D341Med (cell line): ENCODE measurements at places on chromosomes 12 and 14.
A peak's percentile ranks its signal among the peaks of the same experiment; 100 is the strongest.

DNA sequence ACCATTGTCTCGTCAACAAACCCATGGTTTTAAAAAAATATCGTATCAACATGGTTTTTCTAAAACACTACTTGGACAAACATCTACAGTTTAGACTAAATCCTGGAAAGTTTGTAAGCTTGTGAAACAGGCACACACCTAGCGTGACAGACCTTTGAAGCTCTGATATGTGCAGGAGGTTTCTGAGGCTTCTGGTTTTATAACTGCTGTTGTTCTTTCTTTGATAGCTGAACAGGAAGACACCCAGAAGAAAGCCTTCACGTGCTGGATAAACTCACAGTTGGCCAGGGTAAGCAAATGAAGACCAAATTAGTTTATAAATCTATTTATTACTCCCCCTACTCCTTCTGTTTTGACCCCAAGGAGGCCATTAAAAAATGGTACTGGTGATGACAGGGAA lies 87.6 kb downstream of the SYNE2 start:
- no peak for DNase-seq

DNA sequence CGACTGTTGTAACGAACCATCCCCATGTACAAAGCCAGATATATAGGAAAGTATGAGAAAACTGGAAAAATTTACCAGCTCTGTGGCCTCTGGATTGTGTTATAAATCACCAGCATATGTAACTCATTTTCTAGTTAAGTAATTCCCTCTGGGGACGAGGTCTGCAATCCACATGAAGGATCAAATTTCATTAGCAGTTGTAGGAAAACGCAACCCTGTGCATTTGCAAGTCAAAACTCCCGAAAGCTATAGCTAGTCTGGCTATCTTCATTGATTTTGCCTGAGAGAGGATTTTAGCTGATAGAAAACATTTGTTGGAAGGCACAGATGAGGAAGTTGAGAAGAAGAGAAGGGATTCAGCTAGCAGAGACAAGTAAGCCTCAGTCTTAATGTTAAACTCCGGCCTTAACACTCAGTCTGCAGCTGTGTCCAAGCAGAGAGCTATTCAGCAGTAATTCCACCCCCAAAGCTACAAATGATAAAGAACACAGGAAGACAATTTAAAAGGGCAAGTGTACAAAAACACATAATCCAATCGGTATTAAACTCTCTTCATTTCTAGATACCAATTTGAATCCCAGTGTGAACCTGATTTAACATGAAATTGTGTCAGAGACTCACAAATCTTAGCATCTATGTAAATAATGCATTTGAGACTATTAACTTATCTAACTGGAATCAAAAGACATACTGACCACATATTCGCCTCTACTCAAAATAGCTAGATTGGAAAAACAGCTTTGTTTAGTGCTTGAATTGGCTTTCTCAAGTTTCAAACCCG lies 54.2 kb upstream of the CERS5 start:
- peak; percentile 52 for DNase-seq

- DNase-seq: peak; percentile 52
Measured at GRCh38 chr12:113244047-113244460, 22.8 kb downstream of the TPCN1 start.

DNA sequence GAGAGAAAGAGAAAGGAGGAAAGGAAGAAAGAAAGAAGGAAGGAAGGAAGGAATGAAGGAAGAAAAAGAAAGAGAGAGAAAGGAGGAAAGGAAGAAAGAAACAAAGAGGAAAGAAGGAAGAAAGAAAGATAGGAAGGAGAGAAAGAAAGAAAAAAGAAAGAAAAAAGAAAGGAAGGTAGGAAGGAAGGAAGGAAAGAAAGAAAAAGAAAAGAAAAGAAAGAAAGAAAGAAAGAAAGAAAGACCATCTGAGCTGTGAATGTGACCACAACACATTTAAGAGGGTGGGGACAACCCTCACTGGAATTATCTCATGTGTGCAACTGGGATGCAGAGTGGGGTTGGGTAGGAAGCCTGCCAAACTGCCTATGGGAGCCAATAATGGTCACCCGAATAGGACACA lies 36.0 kb upstream of the BATF start:
- no peak for DNase-seq

DNA sequence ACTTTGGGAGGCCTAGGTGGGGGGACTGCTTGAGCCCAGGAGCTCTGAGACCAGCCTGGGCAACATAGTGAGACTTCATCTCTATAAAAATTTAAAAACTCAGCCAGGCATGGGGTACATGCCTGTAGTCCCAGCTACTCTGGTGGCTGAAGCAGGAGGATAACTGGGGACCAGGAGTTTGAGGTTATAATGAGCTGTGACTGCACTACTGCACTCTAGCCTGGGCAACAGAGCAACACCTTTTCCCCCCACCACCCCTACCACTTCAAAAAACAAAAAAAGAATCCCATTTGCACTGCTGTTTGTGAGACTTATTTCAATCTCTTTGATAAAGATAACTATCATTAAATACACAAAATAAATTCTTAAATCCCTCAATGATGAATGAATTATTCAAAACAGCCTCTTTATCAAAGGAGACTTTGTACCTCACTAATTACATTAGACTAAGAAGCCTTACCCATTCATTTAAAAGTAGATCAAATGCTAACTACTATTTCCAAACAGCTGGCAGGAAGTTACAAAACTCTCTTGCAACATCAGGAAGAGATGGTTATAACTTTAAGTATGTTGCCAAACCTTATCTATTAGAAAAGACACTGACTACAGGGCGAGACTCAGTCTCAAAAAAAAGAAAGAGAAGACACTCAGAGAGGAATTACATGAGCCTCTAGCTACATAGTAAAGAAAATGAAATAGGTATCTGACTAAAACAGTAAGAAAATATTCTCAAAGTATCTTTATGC lies 14.7 kb downstream of the BLTP3B start:
- DNase-seq: no peak

DNA sequence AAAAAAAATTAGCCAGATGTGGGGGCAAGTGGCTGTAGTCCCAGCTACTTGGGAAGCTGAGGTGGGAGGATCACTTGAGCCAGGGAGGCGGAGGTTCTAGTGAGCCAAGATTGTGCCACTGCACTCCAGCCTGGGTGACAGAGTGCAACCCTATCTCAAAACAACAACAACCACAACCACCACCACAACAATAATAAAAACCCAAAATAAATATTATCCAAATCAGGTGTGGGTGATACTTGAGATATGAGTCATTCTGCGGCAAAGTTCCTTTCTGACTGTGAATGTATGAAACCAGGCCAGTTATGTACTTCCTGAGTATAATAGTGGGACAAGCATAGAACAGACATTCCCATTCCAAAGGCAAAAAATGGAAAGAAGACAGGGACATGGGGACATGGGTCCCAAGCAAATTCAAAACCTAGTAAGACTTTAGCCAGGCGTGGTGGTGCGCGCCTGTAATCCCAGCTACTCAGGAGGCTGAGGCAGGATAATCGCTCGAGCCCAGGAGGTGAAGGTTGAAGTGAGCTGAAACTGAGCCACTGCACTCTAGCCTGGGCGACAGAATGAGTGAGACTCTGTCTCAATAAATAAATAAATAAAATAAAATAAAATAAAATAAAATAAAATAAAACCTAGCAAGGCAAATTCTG lies 9.7 kb upstream of the ERC1 start:
- no peak for DNase-seq

DNA sequence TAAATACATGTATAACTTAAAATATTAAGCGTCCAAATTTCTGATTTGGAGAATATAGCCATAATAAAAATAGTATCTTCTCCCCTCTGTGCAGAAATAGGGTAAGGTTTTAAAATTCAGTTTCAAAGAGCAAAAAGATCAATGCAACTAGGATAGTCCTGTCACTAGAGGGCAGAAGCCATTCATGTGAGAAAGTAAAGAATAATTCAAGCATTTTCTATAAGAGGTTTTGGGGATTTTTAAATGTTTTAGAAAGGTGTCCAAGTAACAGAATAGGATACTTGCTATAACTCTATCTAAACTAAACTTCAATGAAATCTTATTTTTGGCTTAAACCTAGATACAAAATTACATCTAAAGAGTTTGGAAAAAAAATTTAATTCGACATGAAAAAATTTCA lies 50.3 kb downstream of the ADAMTS20 start:
- DNase-seq: no peak

- DNase-seq: no peak
Measured at GRCh38 chr12:34391771-34392581, 369.7 kb downstream of the ALG10 start.

DNA sequence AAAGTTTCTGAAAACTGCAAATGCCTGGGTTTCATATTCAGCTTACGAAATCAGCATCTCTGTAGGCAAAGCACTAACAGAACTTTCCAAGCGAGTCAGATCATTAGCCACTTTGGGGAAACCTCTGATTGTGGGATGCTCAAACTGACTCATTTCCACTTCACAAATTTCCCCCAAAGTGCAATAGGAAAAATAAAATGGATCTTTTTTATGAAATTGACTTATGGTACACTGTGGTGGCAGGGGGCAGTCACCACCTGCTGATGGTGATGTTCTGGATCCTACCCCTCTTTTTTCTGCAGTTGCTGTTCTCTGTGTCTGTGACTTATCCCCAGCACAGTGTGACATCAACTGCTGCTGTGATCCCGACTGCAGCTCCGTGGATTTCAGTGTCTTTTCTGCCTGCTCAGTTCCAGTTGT lies 5.6 kb downstream of the TCTN1 start:
- DNase-seq: no peak

- no peak for DNase-seq
Measured at GRCh38 chr12:113235976-113236375, 14.7 kb downstream of the TPCN1 start.

DNA sequence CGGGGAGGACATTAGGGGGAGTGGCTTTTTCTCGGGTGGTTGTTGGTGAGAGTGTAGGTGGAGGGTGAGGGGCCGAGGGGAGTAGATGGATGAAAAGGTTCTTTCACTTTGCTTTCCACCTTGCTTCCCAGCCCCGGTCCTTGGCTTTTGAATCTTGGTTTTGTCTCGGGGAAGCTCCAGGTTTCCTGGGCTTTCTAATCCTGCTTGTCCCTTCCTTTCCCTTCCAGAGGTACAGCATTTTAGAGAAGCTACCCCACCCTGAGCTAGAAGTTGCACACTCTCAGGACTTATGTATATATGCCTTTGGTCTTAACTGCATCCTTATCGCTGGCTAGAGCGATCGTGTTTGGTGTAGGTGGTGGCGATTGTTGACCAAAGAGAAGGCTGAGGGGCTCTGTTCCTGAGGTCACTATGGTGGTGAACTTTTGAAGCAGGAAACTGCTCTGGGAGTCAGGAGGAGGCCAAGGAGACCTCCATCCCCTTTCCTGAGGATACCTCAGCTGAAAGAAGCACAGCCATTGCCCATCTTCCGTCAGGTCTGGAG lies 862 bp downstream of the PIP4K2C start:
- no peak for DNase-seq

GRCh38 chr12:58387199-58387598 lies 445.8 kb downstream of the ATP23 start:
- DNase-seq: no peak

DNA sequence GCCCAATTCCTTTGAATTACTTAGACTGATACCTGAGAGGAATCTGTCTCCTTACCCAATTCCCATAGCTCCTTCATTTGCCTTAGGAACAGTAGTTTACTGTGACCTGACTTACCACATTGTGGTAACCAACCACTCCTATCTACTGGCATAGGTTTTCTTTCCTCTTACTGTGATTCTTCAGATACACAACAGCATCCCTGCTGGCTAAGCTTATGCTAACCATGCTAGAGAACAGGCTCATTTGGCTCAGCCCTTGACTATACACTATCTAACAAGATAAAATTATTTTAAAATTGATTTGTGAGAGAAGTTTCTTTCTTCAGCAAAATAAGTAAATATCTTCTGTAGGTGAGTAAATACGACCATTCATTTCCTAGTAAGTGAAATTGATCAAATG lies 320.4 kb upstream of the DDHD1 start:
- no peak for DNase-seq

- no peak for DNase-seq
Measured at GRCh38 chr12:29277231-29277630, 103.7 kb downstream of the ERGIC2 start.

DNA sequence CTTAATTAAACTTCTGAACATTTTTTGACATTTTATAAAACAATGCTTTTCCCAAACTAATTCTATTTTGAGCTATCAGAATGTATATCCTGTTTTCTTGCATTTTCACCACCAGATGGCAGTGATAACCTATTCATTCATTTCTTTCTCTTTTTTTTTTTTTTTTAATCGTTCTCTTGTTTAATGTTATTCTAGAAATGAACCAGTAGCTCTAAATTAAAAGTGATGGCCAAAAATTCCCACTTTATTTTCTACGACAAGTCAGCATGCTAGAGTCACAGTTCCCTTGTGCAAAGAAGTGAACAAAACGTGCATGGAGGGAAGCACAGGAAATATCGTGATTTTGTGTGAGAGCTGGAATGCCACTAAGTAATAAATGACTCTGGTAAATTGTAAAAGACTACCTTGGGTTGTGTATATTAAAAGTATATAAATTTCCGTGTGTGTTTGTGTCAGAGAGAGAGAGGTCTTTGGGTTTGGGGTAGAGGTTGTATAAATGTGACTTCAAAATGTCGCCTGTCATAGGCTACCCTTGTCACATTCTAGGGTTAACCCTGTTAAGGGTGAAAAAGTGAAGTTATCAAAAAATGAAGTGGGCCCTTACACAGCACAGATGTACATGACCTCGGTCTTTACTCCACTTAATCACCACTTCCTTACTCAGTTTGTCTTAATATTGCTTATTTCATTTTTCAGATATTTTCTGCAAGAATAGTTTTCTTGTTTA lies 40.4 kb upstream of the LDHB start:
- no peak for DNase-seq

DNA sequence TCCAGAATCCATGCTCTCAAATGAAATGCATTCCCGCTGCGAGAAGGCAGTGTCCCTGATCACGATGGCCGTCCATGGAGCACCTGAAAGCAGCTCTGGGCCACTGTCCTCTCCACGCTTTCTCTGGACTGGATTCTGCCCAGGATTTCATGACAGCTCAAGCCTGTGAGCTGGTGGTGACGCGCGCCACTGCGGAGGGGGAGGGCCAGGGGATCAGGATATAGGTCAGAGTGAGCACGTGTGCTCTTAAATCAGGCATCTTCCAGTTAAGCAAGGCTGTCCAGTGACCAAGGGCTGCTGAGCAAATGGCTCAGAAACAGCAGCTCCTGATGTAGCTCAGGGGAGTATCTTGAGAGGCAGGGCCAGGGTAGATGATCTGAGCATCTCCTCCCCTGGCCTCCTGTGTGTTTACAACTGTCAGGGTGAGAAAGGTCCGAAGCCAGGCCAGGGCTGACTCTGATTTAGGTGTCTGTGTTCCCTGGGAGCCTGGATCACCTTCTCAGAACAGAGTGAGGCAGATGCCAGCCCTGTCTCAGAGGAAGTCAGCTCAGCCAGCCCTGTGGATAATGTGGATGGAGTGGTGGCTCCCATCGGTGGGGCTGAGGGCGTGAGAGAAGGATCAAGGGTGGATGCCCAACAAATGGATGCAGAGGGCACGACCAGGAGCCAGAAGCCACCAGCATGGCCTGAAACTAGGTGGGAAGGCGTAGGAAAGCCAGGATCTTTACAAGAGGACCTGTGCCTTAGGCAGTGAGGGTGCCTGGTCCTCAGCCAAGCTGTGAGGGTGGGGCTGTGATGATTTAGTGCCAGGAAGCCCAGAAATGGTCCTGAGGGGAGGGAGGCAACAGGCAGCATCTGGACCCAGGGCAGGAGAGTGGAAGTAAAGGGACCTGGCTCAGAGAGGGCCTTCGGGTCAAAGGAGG lies 55.3 kb downstream of the ELK3 start:
- DNase-seq: no peak
